ENCODE measurements at places on chromosomes 3 and 15. TPM values are rescaled to one million over a fixed set of nuclear protein-coding genes. Genes with fewer than 3 reads are reported as not detected.

Gene HRG
- total RNA-seq: 0.11 TPM

Gene IL5RA
- total RNA-seq: not detected

Gene TTLL13
- 0.18 TPM for total RNA-seq

Gene XCR1
- 0.02 TPM for total RNA-seq

DNA sequence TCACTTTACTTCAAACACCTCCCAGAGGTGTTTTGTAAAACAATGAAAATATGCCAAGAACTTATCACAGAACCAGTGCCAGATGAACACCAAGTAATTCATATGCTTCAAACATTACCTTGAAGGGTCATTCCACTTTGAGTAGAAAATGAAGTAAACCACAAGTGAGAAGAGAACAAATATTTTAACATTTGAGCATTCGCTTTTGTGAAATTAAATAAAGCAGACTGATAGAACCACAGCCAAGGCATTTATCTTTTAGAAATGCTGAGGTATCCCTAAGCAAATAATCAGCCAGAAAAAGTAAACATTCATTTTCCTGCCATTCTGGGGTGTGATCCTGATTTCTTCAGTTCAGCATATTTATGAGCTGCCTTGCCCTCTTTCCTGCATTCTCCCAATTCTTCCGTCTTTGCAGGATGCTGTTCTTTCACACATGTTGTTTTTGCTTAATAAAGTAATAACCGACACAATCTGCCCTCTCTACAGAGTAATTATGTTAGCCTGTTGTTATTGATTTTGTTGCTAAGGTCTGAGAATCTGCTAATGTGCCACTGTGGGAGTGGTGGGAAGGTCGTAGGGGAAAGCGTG is 235.6 kb upstream of the TGFBR2 start:
- H3K27ac ChIP-seq: no peak overlapping the region
- no peak overlapping the region for H3K4me3 ChIP-seq

- H3K27me3 ChIP-seq: no peaks in the 10 kb centered on the region
- no peak for DNase-seq
- no peak overlapping the region for H3K27ac ChIP-seq
- H3K36me3 ChIP-seq: no peaks in the 10 kb centered on the region
- peaks cover 8% of the 10 kb centered on the region for H3K4me1 ChIP-seq
- no peak overlapping the region for H3K4me3 ChIP-seq
Measured at GRCh38 chr15:80790236-80790635, 11.1 kb downstream of the CEMIP start.

Gene SST
- total RNA-seq: not detected

Gene TMC3
- total RNA-seq: not detected

GRCh38 chr3:8233938-8234337 is 267.7 kb upstream of the LMCD1 start:
- no peaks in the 10 kb centered on the region for H3K27me3 ChIP-seq
- H3K36me3 ChIP-seq: no peaks in the 10 kb centered on the region
- no peak overlapping the region for H3K4me3 ChIP-seq
- peaks cover 28% of the 10 kb centered on the region for H3K4me1 ChIP-seq

GRCh38 chr3:147359177-147360050 is 46.9 kb downstream of the ZIC4 start:
- peak overlapping the region; percentile 49 for H3K4me3 ChIP-seq
- peaks cover 68% of the 10 kb centered on the region for H3K4me1 ChIP-seq
- no peaks in the 10 kb centered on the region for H3K36me3 ChIP-seq
- H3K27me3 ChIP-seq: peaks cover 95% of the 10 kb centered on the region
- DNase-seq: peak; percentile 49

GRCh38 chr3:193831495-193832455 is 238.8 kb downstream of the OPA1 start:
- no peak overlapping the region for H3K4me3 ChIP-seq
- peaks cover 18% of the 10 kb centered on the region for H3K4me1 ChIP-seq
- DNase-seq: no peak
- peaks cover 13% of the 10 kb centered on the region for H3K27me3 ChIP-seq

- DNase-seq: peak; percentile 47
- no peaks in the 10 kb centered on the region for H3K36me3 ChIP-seq
- no peak overlapping the region for H3K4me3 ChIP-seq
Measured at GRCh38 chr15:77030048-77030927, 35.4 kb downstream of the PSTPIP1 start.

GRCh38 chr3:16377196-16377595 is 112.2 kb downstream of the OXNAD1 start:
- H3K4me3 ChIP-seq: no peak overlapping the region
- H3K27me3 ChIP-seq: peaks cover 4% of the 10 kb centered on the region
- DNase-seq: no peak

Gene BMF
- total RNA-seq: 36.9 TPM

DNA sequence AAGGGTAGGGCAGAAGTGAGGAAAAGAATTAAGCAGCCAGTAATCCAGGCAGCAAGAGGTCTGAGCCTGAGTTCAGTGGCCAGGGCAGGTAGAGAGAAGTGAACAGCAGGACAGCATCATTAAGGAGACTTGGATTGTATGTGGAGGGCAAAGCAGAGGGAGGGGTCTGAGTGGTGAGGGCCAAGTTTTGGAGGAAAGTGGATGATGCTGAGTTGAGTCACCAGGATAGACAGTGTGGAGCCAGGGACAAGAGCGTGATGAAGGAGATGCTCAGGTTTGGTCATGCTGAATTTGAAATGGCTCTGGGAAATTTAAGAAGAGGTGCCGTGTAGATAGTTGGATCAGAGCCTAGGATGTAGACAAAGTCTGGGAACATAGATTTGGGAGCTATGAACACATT is 93.1 kb downstream of the ARHGEF26 start:
- DNase-seq: no peak
- no peak overlapping the region for H3K27ac ChIP-seq
- peaks cover 50% of the 10 kb centered on the region for H3K36me3 ChIP-seq
- H3K4me1 ChIP-seq: no peaks in the 10 kb centered on the region

GRCh38 chr15:101568309-101568708 is 78.8 kb upstream of the PCSK6 start:
- no peaks in the 10 kb centered on the region for H3K4me1 ChIP-seq
- H3K27me3 ChIP-seq: no peaks in the 10 kb centered on the region
- DNase-seq: no peak

DNA sequence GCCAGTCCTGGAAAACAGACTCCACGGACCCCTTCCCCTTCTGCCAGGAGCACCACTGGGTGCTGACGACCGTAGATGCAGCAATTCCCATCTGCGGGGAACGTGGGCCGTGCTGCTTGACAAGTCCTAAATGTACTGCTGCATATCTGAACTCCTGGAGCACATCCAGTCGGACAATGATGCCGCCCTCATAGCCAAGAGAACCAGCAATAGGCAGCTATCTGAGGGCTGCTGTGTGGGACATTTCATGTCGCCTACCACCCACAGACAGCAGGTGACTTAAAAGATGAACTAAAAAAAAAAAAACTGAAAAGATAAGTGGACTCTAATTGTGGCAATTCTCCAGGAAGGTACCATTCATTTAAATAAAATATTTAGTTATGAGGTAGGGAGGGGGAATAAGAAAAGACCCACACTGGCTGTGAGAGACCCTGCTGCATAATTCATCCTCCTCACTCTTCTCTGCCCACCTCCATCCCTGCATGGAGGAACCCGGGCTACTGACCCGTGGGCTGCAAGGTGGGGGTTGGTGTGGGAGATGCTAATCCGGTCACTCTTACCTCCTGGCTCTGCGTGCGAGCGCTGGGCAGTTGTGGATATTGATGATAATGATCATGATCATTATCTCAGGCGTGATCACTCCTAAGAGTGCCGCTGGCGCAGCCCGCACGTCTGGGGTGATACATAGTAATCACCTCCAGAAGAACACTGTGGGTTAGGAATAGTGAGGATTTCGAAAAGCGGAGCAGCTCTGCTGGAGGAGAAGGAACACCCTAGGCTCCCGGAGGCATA is 28.3 kb downstream of the ALS2CL start:
- no peaks in the 10 kb centered on the region for H3K27me3 ChIP-seq
- H3K4me3 ChIP-seq: no peak overlapping the region
- no peak for DNase-seq

GRCh38 chr3:31461426-31461825 is 71.3 kb upstream of the STT3B start:
- no peaks in the 10 kb centered on the region for H3K27me3 ChIP-seq
- no peak for DNase-seq
- H3K4me3 ChIP-seq: no peak overlapping the region
- H3K27ac ChIP-seq: no peak overlapping the region

DNA sequence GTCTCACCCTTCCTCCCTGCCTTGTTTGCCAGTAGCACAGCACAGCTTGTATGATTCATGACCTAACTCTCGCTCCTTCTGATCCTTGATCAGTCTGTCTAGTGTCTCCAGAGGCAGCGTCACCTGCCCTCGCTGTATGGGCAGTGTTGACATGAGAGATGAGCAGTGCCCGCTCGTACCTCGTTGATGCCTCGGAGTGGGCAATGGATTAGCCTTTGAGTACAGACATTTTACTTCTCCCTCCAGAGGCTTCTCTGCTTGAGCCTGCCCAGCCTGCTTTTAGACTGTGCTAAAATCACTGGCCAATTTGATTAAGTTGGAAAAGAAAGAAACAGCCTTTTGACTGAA is 569.0 kb downstream of the NTRK3 start:
- H3K4me1 ChIP-seq: peaks cover 3% of the 10 kb centered on the region
- no peak overlapping the region for H3K4me3 ChIP-seq
- H3K27ac ChIP-seq: no peak overlapping the region
- no peak for DNase-seq
- no peaks in the 10 kb centered on the region for H3K27me3 ChIP-seq

- H3K27ac ChIP-seq: no peak overlapping the region
- no peaks in the 10 kb centered on the region for H3K36me3 ChIP-seq
- H3K4me3 ChIP-seq: no peak overlapping the region
- H3K27me3 ChIP-seq: no peaks in the 10 kb centered on the region
- peaks cover 2% of the 10 kb centered on the region for H3K4me1 ChIP-seq
Measured at GRCh38 chr3:107416138-107416537, 38.9 kb downstream of the CCDC54 start.

- H3K4me3 ChIP-seq: peak overlapping the region; percentile 83
- no peaks in the 10 kb centered on the region for H3K36me3 ChIP-seq
- peaks cover 34% of the 10 kb centered on the region for H3K27me3 ChIP-seq
- H3K4me1 ChIP-seq: peaks cover 22% of the 10 kb centered on the region
- no peak for DNase-seq
Measured at GRCh38 chr3:190512666-190513065, 1.2 kb upstream of the IL1RAP start.

DNA sequence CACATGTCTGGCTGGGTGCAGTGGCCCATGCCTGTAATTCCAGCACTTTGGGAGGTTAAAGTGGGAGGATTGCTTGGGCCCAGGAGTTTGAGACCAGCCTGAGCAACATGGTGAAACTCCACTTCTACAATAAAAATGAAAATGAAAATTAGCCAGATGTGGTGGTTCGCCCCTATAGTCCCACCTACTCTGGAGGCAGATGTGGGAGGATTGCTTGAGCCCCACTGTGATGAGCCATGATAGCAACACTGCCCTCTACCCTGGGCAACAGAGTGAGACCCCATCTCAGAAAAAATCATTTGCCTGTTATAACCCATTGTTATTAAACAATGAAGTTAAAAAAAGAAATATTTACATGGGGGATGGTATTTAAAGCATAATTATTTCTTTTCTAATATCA is 240.1 kb upstream of the ZPLD1 start:
- no peak overlapping the region for H3K27ac ChIP-seq
- peaks cover 16% of the 10 kb centered on the region for H3K4me1 ChIP-seq
- no peak for DNase-seq
- no peaks in the 10 kb centered on the region for H3K27me3 ChIP-seq
- H3K36me3 ChIP-seq: no peaks in the 10 kb centered on the region

Gene RPL39L
- 78.3 TPM for total RNA-seq

Gene LRRN1
- 121 TPM for total RNA-seq

GRCh38 chr3:66719796-66720356 is 219.1 kb upstream of the LRIG1 start:
- peaks cover 19% of the 10 kb centered on the region for H3K4me1 ChIP-seq
- no peak overlapping the region for H3K4me3 ChIP-seq
- no peaks in the 10 kb centered on the region for H3K27me3 ChIP-seq
- no peak overlapping the region for H3K27ac ChIP-seq
- H3K36me3 ChIP-seq: no peaks in the 10 kb centered on the region

GRCh38 chr3:108830991-108831614 is 8.5 kb downstream of the TRAT1 start:
- H3K36me3 ChIP-seq: no peaks in the 10 kb centered on the region
- no peak for DNase-seq
- no peaks in the 10 kb centered on the region for H3K27me3 ChIP-seq

- H3K27me3 ChIP-seq: peaks cover 12% of the 10 kb centered on the region
- no peak overlapping the region for H3K4me3 ChIP-seq
- peaks cover 13% of the 10 kb centered on the region for H3K36me3 ChIP-seq
- DNase-seq: no peak
Measured at GRCh38 chr3:174945951-174946350, 86.8 kb downstream of the NAALADL2 start.

- 0 out of 2 replicates have a peak, but pooled peaks cover 4% of the 10 kb centered on the region for H3K36me3 ChIP-seq
- H3K4me1 ChIP-seq: peaks cover 21% of the 10 kb centered on the region
- DNase-seq: no peak
- H3K4me3 ChIP-seq: no peak overlapping the region
Measured at GRCh38 chr15:67946701-67947100, 106.9 kb upstream of the RNU6-1 start.

DNA sequence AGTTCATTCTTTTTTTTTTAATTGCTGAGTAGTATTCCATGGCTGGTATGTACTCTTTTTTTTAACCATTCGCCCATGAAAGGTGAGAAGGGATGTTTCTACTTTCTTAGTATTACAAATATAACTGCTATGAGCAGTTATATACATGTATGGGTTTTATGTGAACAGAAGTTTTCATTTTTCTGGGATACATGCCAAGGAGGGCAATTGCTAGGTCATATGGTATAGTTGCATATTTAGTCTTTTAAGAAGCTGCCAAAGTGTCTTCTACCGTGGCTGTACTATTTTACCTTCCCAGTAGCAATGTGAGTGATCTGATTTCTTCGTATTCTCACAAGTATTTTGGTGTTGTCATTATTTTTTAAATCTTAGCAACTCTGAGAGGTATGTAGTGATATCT is 11.2 kb upstream of the KLHL40 start:
- peaks cover 7% of the 10 kb centered on the region for H3K27me3 ChIP-seq
- no peak for DNase-seq
- H3K4me1 ChIP-seq: no peaks in the 10 kb centered on the region
- H3K36me3 ChIP-seq: no peaks in the 10 kb centered on the region
- H3K4me3 ChIP-seq: no peak overlapping the region

- H3K4me3 ChIP-seq: no peak overlapping the region
- DNase-seq: no peak
- H3K36me3 ChIP-seq: no peaks in the 10 kb centered on the region
- no peaks in the 10 kb centered on the region for H3K4me1 ChIP-seq
Measured at GRCh38 chr3:70889162-70890019, 577.0 kb upstream of the MDFIC2 start.

DNA sequence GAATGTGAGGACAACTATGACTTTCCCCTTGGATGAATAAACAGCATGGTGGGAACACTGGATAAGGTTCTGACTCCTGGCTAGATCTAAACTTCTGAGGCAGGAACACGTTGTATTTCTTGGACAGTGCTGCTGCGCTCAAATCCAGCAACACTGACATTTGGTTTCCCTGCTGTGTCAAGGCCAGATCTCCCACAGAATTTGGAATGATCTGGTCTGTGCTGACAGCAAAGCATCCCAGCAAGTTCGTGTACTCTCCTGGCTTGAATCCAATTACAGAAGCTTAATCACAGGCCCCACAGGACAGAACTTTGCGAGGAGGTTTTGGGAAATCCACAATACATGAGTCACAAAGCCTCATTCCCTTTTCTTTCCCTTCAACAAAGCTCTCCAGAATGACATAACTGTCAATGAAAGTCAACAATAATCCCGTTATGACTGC is 92.5 kb downstream of the ADAMTS9 start:
- no peaks in the 10 kb centered on the region for H3K4me1 ChIP-seq
- no peak overlapping the region for H3K4me3 ChIP-seq
- no peak overlapping the region for H3K27ac ChIP-seq
